ENCODE measurements at places on chromosomes 11 and 22.

DNA sequence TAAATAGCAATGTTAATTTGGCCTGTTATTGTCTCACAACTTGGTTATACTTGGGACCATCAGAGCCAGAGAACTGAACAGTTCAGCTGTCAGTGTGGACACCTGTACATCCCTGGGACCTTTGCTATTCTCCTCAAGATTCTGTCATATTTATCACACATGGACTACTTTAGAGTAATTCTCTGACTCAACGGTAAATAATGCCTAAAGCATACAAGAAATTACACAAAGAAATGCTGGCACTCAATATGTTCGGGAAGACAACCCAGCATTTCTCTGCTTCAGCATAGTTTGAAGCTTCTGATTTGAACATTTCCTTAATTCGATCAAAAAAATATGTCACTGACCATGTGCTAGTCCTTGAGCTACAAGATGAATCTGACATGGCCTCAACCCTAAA lies 34.6 kb upstream of the MMP13 start:
- no peak for DNase-seq

DNA sequence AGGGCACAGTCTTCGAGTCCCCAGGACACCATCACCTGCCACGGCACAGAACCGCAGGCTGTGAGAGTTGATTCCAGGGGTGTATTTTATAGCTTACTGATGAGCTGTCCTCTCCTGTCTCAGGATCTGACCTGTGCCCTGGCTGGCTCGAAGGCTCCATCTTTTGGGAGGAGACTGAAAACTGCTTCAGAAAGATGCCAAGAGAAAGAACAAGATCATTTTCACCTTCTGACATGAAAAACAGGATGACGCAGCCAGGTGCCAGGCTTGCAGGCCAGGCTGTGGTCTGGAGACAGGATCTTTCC lies 2.2 kb downstream of the MRGPRD start:
- no peak for DNase-seq

GRCh38 chr11:57604296-57605027 lies 7.0 kb downstream of the SERPING1 start:
- DNase-seq = no peak

GRCh38 chr22:24938741-24939341 lies 7.7 kb downstream of the LHFPL7 start:
- DNase-seq = no peak

GRCh38 chr22:29987137-29987536 lies 93.1 kb upstream of the HORMAD2 start:
- DNase-seq = no peak

GRCh38 chr22:49281467-49282340 lies 546.0 kb downstream of the BRD1 start:
- DNase-seq = no peak

GRCh38 chr11:95289378-95290101 lies 58.5 kb upstream of the SESN3 start:
- no peak for DNase-seq

- DNase-seq = no peak
Observed at GRCh38 chr11:74926304-74927030, 22.4 kb downstream of the XRRA1 start.

DNA sequence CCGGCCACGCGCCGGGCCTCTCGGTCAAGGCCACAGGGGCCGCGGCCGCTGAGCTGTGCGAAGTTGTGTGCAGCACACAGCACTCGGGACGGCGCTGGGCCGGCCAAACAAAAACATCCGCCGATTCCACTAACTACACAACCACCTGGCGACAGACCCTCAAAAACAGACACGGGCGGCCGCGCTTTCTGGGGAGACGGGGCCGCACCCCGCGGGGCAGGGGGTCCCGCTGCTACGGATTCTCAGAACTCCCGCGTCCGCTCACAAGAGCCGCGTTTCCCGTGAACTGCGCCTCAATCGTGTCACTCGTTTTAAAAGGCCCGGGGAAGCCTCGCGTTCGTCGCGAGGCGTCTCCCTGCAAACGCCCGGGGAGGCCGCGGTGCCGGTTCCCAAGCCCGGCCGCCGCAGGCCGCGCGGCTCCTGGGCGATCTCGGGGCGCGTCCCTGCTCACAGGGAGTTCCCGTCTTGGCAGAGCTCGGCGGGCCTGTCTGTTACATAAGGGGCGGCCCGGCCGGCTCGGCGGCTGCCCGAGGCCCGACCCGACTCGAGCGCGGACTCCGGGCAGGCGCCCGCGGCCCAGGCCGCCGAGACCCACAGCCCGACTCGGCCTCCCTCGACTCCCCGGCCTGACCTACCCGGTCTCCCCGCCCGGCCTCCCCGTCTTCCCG lies 936 bp downstream of the BRD1 start:
- DNase-seq = no peak

DNA sequence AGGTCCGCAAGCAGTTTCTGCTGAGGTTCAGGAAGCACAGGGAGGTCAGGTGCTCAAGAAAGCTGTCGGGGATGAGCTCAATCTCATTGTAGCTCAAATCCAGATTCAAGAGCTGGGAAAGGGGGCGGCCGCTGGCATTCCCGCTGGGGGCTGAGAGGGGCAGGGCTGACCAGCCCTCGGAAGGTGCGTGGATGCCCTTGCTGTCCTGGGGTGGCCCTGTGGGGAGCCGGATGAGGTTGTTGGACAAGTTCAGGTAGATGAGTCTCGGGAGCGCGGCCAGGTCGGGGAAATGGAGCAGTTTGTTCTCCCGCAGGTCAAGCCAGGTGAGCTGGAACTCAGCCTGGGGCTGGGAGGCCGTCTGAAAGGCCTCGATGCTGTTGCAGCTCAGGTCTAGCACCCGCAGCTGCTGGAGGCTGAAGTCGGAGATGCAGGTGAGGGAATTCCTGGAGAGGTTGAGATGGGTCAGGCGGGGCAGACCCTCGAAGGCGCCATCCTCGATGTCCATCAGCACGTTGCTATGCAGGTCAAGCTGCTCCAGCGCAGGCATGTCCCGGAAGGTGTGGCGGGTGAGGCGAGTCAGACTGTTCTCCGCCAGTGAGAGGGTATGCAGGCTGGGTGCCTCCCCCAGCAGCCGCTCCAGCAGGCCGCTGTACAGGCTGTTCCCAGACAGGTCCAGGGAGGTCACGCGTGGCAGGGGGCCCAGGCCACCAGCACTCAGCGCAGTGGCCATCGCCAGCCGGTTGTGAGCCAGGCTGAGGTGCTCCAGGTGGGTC lies 9.8 kb downstream of the LRRC32 start:
- no peak for DNase-seq

DNA sequence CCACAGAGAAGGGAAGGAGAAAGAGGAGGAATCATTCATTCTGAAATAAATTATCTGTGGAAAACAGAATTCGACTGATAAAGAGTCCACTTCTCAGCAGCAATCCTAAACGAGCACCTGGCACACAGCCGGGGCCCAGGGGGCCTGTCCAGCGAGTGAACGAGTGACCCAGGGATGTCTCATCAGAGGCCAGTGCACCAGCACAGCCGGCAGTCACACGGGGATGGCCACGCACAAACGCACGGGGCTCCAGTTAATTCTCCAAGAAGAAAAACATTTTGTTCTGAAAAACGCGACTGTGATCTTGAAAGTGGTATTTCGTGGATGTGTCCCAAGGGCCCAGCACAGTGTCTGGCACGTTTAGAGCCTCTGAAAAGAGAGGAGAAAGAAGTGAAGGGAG lies 154.6 kb downstream of the BRD1 start:
- no peak for DNase-seq

GRCh38 chr11:122040464-122040863 lies 75.6 kb downstream of the BLID start:
- DNase-seq = no peak

GRCh38 chr11:45646275-45646927 lies 19.0 kb downstream of the CHST1 start:
- DNase-seq = no peak

- DNase-seq = no peak
Observed at GRCh38 chr11:93529707-93530467, 13.3 kb downstream of the SMCO4 start.

GRCh38 chr11:66854729-66855211 lies 2.1 kb upstream of the LRFN4 start:
- DNase-seq = no peak

DNA sequence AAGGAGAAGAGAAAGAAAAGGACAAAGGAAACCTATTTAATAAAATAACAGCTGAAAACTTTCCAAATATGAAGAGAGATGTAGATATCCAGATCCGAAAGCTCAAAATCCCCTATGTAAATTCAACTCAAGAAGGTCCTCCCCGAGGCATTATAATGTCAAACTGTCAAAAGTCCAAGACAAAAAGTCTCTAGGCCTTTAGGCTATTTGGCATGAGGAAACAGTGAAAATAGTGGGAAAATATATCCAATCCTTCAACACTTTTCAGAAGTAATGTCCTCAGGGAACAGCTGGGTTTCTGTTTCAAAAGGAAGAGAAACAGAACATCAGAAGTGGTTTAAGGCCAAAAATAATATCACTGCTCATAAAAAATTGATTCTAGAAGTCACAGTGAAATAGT lies 1.9 kb upstream of the OR52E4 start:
- no peak for DNase-seq

- no peak for DNase-seq
Observed at GRCh38 chr11:34856251-34856650, 59.9 kb downstream of the APIP start.

DNA sequence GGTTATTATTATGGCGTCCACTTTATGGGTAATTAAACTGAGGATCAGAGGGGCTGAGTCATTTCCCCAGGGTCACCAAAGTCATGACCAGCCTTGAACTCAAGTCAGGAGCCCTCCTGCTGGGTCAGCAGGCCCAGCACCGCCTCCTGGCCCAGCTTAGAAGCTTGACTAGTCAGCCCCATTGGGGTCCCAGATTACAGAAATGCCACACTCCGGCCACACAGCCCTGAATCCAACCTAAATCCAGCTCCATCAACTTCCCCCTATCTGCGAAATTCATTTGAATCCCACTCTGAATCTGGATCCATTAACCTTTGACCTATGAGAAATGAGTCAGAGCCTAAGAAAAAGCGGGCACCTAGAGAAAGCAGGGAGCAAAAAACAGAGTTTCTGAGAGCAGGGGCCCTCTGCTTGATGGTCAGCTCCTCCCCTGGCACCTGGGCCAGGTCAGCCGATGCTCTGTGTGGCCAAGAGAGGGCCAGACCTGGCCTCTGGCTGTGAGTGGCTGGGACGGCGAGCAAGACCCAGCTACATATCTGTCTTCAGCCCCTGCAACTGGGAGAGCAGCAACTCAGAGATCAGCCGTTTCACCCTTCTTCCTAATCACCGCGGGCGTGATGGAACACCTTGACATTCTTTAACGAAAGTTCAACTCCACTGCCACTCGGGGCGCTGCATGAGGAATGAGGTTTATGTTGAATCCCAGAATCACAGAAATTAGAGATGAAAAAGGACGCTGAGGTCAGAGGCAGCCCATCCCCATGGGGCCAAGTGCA lies 196.1 kb downstream of the TRIM29 start:
- DNase-seq = no peak

- no peak for DNase-seq
Observed at GRCh38 chr11:122258446-122259194, 142.6 kb upstream of the BLID start.

- no peak for DNase-seq
Observed at GRCh38 chr11:133552938-133553337, 20.6 kb upstream of the OPCML start.

DNA sequence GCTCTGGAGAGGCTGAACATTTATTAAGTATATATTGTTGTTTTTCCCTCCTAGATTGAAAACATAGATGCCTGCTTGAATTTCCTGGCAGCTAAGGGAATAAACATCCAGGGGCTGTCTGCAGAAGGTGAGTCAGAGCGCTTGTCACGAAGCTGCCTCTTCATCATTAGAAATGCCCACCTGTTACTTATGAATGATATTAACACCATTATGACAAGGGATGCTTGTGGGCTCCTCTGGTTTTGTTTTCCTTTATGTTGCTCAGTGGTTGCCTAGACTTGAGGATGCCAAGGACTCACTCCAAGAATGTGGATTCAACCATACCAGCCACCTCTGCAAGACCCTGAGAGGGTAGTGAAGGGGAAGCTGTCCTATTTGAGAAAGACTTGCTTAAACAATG lies 156.2 kb downstream of the NAV2 start:
- no peak for DNase-seq

- DNase-seq = no peak
Observed at GRCh38 chr11:133555034-133555433, 22.7 kb upstream of the OPCML start.

DNA sequence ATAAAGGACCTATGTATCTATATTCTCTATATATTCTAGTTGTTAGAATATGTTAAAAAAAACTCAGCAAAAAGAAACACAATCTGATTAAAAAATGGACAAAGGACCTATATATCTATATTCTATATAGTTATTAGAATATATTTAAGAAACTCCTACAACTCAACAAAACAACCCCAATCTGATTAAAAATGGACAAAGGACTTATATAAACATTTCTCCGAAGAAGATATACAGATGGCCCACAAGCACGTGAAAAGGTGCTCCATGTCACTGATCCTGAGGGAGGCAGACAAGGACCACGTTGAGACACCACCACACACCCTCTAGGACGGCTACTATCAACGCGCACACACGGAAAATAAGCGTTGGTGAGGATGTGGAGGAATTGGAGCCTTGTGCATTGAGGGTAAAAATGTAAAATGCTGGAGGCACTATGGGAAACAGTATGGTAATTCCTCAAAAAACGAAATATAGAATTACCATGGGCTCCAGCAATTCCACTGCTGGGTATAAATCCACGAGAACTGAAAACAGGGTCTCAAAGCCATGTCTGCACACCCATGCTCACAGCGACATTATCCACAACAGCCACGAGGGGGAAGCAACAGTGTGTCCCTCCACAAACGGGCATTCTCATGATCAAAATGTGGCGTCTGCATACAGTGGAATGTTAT lies 22.7 kb downstream of the YPEL1 start:
- DNase-seq = peak; percentile 17

GRCh38 chr11:122898799-122899198 lies 16.2 kb downstream of the JHY start:
- no peak for DNase-seq

DNA sequence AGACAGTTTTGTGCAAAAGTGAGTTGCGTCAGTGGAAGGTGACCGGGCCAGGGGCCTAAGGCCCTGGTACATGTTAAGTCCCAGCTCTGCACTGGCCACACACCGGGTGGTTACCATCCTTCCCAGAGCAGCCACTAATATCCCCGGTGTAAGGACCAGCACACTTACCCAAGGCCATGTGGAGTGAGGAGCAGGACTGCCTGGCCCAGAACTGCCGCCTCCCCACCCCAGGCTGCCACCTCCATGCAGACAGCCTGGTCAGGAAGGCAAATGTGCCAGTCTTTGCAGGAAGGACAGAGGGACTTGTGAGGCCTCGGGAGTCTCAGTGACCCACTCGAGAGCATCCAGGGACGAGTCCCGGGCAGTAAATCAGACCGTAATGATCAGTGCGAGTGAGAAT lies 102.9 kb downstream of the MORC2 start:
- no peak for DNase-seq

DNA sequence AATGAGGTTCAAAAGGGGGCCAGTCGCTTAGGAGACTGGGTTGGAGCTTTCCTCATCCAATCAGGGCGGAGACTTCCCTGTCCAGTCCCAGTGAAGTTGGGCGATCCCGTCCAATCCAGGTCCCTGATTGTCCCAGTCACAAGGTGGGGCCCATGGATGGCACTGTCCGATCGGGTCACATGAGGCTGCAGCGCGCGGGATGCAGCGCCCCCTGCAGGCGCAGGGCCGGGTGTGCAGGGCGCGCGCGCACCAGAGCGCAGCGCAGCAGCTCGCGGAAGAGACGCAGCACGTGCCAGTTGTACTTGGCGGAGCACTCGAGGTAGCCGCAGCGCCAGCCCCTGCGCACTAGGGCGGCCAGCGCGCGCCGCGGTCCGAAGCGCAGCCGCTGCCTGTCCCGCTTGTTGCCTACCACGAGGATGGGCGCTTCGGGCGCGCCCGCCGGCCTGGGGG lies 2.3 kb downstream of the RASL10A start:
- no peak for DNase-seq

Measured in stimulated activated CD4-positive, alpha-beta T cell treated with anti-CD3 and anti-CD28 coated beads, Interleukin-1b, Interleukin-23, amount 100 ng/mL, for 1 hour (primary cell).